ENCODE measurements at places on chromosomes 11 and 22.

- DNase-seq, result no peak
These were observed 471.0 kb downstream of the INSC start for GRCh38 chr11:15585602-15586331.

DNA sequence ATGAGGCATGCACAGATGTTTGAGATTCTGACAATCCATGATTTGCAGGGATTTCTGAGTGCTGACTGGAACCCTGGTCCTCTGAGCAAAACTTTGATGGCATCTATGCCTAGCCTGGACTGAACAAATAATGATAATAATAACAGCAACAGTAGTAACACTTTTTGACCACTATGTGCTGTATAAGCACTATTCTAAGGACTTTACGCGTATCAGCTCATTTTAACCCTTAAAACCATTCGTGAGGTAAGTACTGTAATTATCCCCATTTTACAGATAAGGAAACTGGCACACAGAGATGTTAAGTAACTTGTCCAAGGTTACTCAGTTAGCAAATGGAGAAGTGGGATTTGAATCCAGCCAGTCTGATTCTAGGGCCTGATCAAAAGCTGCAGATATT lies 168.4 kb downstream of the C11orf91 start:
- DNase-seq, result no peak

- DNase-seq, result peak; percentile 12
These were observed 418.2 kb downstream of the METTL15 start for GRCh38 chr11:28526406-28526751.

- DNase-seq, result no peak
These were observed 84.8 kb upstream of the ZBED5 start for GRCh38 chr11:10942620-10943019.

DNA sequence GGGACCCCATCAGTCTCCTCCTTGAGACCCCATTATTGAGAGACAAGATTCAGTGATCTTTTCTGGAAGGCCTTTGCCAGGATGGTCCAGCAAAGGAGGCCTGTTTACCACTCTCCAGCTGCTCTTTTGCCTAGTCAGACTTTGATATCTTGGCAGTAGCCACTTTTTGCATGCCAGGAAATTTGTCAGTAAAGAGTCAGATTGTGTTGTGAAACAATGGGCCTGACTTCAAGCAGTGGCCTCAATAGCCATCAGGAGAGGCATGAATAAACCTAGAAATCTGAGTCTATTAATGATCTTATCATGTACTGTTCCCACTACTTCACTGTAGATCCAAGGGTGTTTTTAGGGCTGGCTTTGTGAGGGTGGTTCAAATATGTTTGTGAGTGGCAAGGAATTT lies 479.4 kb downstream of the JRKL start:
- DNase-seq, result no peak

DNA sequence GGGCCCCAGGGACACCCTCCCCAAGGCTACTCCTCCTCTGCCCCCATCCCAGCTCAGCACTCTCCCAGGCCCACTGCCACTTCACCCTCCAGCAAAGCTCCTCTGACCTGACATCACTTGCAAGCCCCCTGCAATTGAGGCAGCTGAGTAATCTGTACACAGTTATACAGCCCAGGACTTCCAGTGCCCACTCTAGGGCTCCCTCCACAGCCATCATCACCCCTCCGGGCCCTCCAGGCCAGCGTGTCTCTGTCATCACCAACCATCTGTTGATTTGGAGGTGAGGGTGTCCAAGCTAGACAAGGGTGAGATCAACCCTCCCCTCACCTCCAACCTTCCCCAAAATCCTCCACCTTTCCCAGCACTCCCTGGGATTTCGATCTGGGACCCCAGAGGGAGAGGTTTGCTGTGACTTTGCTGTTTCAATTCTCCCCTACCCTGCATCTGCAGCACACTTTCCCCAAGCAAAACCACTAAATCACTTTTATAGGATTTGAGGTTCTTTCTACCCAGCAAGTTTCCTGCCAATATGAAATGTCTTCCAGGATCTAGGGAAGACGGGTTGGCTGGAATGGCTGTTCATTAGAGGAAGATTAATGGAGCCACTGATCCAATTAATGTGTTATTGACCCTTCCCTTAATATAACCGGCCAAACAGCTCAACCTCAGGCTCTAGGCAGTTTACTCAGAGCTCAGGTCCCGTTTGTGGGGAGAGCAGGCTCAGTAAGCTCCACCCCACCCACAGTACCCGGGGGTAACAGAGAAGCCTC lies 92.9 kb downstream of the CHST1 start:
- no peak for DNase-seq

DNA sequence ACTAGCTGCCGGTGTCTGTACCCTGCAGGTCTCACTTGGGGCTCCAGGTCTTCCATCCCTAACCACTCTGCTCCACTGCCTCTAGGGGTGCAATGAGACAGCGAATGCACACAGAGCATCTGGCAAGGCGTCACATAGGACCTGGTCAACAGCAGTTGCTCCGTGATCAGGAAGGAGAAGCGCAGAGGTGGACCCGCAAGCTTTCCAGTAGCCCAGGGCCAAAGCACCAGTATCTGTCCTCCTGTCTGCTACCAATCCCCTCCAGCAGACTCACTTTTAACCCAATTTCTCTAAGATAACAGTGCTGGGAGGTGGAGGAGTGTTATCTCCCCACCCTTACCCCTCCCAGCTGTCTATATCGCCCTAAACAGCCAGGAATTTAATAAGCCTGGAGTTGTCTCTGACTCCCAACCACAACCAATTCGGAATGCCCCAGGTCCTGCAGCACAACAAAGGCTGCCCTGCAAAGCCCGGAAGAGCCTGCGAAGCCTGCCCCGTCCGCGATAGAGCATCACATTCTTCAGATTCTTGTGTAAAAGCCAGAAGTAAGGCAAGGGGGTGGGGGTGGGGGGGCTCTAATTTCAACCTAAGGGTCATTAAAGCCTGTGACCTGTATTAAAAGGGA lies 19.3 kb downstream of the MYH9 start:
- DNase-seq, result no peak

DNA sequence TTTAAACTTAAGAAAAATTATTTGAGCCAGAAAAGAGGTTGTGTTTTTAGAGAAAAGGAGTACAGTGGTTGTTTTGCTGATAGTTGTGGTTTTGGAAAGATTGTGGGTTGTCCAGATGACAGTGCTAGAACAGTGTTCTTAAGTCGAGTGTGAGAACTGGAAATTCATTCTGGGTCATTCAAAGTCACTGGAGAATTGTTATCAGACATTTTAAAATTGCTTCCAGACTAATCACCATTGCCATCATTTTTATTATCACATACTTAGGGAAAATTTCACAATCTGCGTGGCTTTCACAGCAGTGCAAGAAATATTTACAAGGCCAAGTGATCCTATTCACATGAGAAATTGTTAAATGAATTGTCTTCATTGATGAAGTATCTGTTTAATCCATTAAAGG lies 242.2 kb upstream of the DDI1 start:
- DNase-seq, result no peak

GRCh38 chr11:11534981-11535380 lies 86.8 kb downstream of the GALNT18 start:
- no peak for DNase-seq

DNA sequence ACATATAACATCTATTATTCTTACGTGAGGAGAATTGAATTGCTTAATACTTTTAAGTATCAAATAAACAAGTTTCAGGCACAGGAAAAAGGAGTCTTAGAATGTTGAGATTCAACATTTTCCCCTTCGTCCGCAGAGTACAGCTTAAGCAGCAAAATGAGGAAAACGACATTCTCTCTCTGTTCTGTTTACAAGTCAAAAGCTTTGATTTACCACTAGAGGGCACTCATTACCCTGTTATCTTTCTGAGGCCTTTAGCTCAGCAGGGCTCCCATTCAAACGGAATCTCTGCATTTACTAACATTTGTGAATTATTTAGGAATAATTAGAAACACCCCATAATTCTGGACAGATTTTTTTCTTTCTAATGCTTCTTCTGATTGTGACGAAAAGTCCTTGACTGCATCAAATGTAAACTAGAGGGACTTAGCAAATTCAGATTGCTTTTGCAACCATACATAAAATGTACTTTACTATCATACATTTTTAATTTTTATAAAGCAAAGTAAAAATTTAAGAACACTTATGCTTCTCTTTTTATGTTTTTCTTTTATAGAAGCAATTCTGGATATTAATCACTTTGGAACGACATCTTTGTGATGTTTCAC lies 75.0 kb downstream of the JRKL start:
- peak; percentile 95 for DNase-seq

DNA sequence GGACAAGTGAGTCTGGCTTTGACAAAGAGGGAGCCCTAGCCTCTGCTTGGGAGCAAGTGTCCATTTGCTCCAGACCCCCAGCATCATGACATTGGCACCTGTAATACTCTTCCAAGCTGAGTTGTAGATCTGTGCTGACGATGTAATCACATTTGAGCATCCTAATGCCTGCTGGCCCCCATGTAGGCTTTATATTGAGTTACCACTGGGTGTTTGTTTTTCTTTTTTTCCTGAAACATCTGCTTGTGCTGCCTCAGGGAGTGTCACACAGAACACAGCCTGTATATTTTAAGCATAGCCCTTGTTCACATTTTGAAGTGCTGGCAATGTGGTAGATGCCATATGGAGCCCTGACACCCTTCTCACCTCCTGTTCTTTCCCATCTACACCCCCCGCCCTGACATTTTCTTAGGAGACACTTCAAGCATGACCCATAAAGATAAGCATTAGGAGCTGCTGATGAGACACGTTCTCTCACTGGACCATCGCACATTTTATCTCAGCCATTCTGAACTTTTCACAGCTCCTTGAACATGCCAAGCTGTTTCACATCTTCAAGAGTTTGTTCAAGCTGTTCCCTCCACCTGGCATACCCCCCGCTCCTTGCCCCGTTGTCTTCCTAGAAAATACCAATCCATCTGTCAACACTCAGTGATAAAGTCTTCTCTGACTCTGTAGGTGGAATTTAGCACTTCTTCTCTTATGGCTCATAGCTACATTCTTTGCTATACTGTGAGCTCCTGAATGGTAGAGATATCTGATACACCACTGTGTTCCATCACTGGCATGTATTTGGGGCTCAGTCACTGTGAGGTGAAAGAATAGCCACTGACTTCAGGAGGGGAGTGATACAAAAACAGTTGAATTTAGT lies 128.7 kb downstream of the TRIM44 start:
- no peak for DNase-seq

- DNase-seq, result no peak
These were observed 99.6 kb downstream of the TIMP3 start for GRCh38 chr22:32900886-32901635.

- no peak for DNase-seq
These were observed 8.5 kb upstream of the ZNRF3 start for GRCh38 chr22:28874811-28875320.

- no peak for DNase-seq
These were observed 216.3 kb downstream of the FAT3 start for GRCh38 chr11:92440701-92441442.

DNA sequence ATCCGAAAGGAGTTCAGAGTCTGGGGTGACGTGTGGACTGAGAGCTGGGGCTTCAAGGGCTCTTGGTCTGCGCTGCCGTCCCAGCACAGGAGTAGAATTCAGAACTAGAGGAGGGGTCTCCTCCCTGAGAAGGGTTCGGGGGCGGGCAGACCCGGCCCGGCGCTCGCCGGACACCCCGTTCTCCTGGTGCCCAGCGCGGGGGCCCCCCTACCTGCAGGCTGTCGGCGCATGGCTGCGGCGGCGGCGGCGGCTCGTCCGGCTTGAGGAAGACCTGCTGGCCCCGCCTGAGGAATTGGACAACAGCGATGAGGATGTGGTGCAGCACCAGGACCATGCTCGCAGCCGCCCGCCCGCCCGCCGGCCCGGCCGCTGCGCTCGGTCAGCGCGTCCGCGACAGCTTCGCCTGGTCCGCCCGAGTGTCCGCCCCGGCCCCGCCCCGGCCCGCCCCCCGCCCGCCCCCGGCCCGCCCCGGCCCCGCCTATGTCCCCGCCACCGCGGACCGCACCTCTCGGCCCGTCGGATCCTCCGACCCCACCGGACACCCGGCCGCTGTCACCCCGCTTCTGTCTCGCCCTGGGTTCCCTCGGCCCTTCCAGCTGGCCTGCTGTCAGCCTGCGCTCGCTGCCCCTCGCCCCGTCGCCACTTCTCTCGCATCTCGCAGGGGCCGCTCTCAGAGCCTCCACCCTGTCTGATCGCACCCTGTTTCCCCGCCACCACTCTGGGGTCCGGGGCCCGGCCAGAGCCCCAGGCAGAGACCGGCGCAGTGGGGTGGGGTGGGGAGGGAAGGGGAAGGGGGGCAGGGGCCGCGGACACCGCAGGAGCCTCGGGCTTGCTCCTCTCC lies 32.0 kb downstream of the PDE2A start:
- DNase-seq, result peak; percentile 5

DNA sequence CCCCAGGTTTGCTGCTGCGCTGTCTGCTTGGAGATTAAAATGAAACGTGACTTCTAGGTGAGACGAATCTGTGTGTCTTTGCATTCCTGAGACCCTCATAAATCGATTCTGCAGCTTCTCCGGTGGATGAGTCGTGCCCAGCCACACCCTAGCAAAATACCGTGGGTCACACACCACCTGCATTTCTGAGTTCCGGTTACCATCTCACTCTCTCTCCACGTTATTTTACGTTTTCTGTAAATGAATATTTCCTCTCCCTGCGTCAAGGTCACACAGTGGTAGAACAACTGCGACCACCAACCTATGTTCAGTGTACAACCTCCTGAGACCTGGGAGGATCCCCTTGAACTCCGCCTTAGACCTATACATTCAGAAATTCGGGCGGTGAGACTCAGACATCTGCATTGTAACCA lies 1.1 kb downstream of the YWHAH start:
- DNase-seq, result no peak

DNA sequence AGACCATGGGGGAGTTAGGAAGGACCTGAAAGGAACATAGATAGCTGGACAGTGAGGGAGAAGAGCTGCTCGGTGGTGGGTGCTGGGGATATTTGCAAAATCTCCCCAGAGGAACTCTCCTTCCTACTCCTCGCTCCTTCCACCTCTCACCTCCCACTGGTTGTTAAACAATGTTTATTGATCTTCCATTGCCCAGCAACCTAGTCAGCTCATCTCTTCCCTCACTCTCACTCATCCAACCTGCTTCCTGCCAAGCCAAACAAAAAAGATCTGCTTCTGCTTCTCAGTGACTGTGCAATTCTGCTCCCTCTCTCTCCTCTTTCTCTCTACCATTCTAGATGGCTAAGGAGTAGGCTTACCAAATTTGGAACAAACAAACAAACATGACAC lies 115.0 kb downstream of the SLC1A2 start:
- DNase-seq, result no peak

- no peak for DNase-seq
These were observed 52.3 kb upstream of the YWHAH start for GRCh38 chr22:31892080-31892433.

- DNase-seq, result no peak
These were observed 37.2 kb downstream of the IGSF9B start for GRCh38 chr11:133919330-133920108.

- no peak for DNase-seq
These were observed 4.0 kb downstream of the STIM1 start for GRCh38 chr11:3859373-3859881.

GRCh38 chr11:45227836-45228235 lies 58.3 kb downstream of the SYT13 start:
- DNase-seq, result no peak

DNA sequence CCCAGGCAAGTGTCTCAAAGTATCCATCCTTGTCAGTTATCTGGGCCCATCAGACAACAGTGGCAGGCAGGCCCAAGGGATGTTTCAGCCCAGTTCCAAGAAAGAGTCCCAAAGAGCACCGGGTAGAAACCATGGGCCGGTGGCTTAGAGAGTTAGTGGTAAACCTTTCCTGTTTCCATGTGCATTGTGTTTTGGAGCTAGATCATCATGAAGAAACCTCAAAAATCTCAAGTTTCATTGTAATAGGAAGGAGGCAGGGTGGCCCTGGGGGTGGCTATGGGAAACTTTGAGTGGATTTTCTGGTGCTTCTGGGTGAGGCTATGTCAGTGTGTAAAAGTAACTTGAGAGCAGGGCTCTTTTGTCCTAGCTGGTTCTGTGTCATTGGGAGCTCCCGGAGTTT lies 68.1 kb downstream of the UBASH3B start:
- DNase-seq, result peak; percentile 63
